ENCODE measurements at places on chromosomes 4 and X.

DNA sequence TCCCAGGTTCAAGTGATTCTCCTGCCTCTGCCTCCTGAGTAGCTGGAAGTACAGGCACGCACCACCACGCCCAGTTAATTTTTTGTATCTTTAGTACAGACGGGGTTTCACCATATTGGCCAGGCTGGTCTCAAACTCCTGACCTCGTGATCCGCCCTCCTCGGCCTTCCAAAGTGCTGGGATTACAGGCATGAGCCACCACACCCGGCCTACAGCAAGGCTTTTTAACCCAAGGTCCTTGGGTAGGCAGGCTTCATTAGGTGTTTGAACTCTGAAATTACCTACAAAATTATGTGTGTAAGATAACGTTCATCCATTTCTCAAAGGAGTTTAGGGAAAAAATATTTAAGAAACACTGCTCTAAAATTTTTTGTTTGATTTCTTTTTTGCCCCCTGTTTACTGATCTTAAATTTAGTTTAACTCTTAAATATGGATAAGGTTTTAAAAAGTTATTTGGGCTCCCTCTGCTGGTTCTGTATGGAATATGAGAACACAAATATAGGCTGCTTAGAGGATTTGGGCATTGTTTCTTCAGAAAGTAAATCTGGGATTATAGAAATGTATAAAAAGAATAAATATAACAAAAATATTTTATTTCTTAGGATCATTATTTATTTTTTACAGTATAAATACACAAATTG lies 92.8 kb downstream of the CBR4 start:
- DNase-seq: no peak

DNA sequence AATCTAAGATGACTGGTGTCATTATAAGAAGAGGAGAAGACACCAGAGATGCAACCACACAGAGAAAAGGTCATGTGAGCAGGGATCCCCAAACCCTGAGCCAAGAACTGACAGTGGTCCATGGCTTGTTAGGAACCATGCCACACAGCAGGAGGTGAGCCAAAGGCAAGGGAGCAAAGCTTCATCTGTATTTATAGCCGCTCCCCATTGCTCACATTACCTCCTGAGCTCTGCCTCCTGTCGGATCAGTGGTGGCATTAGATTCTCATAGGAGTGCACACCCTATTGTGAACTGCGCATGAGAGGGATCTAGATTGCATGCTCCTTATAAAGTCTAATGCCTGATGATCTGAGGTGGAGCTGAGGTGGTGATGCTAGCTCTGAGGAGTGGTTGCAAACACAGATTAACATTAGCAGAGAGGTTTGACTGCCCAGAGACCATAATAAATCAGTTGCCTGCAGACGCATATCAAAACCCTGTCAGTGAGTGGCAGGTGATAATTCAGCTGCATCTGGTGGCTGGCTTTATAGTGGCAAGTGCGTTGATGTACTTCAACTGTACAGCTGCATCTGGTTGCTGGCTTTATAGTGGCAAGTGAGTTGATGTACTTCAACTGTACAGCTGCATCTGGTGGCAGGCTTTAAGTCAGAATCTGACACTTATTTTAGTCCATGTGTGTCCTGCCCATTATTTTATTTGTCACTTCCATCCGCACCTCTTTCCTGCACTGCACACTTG lies 19.8 kb upstream of the CXCL2 start:
- no peak for DNase-seq

GRCh38 chr4:146371812-146372211 lies 149.9 kb downstream of the SLC10A7 start:
- DNase-seq: no peak

DNA sequence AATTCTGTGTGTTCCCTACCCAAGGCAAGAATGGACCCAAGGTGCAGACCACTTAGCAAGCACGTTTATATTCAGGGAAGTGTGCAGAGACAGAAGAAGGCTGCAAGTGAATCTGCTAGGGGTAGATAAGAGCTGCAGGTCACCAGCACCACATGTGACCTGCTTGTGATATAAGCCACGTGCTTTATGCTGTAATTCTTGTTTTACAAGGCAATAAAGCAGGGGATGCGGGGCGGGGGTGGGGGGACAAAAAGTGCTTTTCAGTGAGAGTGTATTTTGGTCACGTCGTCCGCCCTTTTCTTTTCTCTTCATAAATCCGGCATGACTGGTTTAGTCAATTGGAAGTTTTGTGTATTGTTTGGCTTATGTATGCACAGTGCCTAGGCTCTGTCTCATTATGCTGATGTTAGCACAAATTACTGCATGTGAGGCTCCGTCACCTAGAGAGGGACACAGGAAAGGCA lies 192.7 kb downstream of the RBMX2 start:
- no peak for DNase-seq

DNA sequence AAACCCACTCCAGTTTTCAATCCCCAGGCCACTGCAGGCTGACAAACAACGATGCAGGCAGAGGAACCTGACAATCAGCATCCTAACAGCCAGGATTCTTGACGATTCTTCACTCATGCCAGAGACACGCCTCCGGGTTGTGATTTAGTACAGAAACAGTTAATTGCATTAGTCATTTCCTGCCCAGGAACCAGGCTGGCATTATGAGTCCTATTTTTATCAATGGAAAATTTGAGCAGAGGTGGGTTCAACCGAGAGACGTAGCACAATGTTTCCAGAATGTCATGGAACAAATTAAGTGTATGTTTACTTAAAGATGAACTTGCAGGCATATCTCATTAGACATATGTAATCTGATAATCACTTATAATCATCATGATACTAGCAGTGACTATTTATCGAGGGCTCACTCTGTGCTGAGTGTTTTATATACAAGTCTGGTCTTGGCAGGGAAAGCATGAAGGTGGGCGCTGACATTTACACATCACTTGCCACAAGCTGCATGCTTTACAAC lies 159.7 kb downstream of the NSUN7 start:
- DNase-seq: no peak

GRCh38 chr4:169107528-169107927 lies 97.5 kb upstream of the CBR4 start:
- DNase-seq: no peak

- DNase-seq: no peak
These were observed 21.3 kb downstream of the FANCB start for GRCh38 chrX:14851526-14851925.

- no peak for DNase-seq
These were observed 313.4 kb upstream of the SLC7A11 start for GRCh38 chr4:138555584-138555983.

- DNase-seq: no peak
These were observed 1084.2 kb upstream of the TENM3 start for GRCh38 chr4:181158971-181159370.

GRCh38 chr4:152115794-152116193 lies 355.0 kb upstream of the GATB start:
- DNase-seq: no peak

- DNase-seq: no peak
These were observed 162.2 kb downstream of the KLHL4 start for GRCh38 chrX:87679849-87680248.

- DNase-seq: no peak
These were observed 140.1 kb downstream of the BTC start for GRCh38 chr4:74654230-74654681.
